ENCODE measurements at places on chromosomes 5 and 9. TPM values are rescaled to one million over a fixed set of nuclear protein-coding genes. Genes with fewer than 3 reads are reported as not detected.

- DNase-seq, result peak; percentile 48
Measured at GRCh38 chr5:134106991-134107701, 7.3 kb upstream of the TCF7 start.

The PRRT1B gene
- total RNA-seq, result not detected

The ARHGEF39 gene
- total RNA-seq, result 1.0 TPM

The CCL28 gene
- total RNA-seq, result 13.0 TPM

The CCNI2 gene
- total RNA-seq, result not detected

The PCDHGA8 gene
- 3.0 TPM for total RNA-seq

GRCh38 chr9:32251539-32251938 is 132.9 kb upstream of the ACO1 start:
- DNase-seq, result peak; percentile 86

DNA sequence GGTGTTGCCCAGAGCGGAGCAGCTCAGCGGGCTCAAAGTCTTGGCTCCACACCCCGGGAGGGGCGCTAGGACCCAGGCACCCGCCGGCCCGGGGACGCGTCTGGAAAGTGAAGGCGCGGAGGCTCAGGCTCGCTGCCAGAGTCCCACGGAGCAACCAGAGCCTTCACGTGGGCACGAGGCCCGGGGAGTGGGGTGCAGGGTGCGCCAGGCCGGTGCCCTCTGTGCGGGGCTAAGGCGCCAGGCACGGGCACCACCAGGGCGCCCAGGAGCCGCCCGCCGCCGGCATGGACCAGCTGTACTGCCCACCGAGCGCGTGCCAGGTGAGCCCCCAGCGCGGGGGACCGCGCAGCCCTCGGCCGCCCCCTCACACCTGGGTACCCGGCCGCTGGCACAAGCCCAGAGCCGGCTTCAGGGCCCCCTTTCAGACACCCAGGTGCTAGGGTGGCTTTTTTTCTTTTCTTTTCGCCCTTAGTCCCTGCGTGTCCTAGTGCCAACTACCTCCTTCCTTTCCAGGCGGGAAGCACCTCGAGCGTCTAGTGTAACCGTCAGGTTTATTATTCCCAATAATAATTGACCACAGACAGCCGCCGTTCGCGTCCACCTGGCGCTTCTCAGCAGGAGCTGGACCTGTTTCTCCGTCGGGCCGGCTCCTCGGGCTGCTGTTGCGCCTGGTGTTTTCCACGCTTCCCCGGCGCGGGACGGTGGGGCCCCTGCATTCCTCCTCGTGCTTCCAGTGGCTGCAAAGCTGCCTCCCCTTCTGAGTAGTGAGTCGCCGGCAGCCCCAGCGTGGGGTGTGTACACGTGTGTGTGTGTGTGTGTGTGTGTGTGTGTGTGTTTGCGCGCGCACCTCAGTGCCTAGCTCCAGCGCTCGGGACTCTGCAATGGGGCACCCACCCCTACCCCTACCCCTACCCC is 30.1 kb upstream of the PDE8B start:
- DNase-seq, result peak; percentile 29

- peak; percentile 53 for DNase-seq
Measured at GRCh38 chr5:114062932-114063867, 298.7 kb upstream of the KCNN2 start.

Data from tongue (tissue), 3 donors.